ENCODE measurements at places on chromosomes 5 and 9. TPM values are rescaled to one million over a fixed set of nuclear protein-coding genes. Genes with fewer than 3 reads are reported as not detected.

Gene CPLANE1
- total RNA-seq = 72.8 TPM

Gene RANBP3L
- total RNA-seq = 213 TPM

Gene GFPT2
- total RNA-seq = 14.9 TPM

Gene CCDC152
- 5.9 TPM for total RNA-seq

Gene TUSC1
- total RNA-seq = 16.5 TPM

Gene STPG3
- total RNA-seq = not detected

Gene HMGCS1
- 162 TPM for total RNA-seq

Gene FRRS1L
- total RNA-seq = 19.7 TPM

Gene SMIM33
- total RNA-seq = not detected

Gene FGF10
- 10.1 TPM for total RNA-seq

Gene PDE6A
- 0.44 TPM for total RNA-seq

Gene BTNL3
- not detected for total RNA-seq

Gene CDC25C
- 3.7 TPM for total RNA-seq

Gene IL4
- not detected for total RNA-seq

DNA sequence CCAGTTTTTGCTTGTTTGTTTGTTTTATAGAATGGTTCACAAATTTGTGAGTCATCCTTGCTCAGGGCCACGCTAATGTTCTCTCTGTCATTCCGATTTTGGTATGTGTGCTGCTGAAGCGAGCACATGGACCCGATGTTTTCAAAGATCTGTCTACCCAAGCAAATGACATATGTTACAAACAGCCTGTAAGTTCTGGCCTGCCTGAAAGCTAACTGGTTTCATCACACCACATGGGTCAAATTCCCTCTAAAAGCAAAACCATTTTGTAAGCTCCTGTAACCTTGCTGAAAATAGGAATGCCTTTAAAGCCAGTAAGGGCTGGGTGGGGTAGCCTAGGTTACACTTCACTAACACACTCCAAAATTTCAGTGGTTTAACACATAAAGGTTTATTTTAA lies 25.4 kb downstream of the DMRT3 start:
- H3K4me1 ChIP-seq = peaks cover 4% of the 10 kb centered on the region
- H3K4me3 ChIP-seq = no peak overlapping the region
- no peaks in the 10 kb centered on the region for H3K27me3 ChIP-seq
- DNase-seq = no peak
- no peaks in the 10 kb centered on the region for H3K36me3 ChIP-seq

DNA sequence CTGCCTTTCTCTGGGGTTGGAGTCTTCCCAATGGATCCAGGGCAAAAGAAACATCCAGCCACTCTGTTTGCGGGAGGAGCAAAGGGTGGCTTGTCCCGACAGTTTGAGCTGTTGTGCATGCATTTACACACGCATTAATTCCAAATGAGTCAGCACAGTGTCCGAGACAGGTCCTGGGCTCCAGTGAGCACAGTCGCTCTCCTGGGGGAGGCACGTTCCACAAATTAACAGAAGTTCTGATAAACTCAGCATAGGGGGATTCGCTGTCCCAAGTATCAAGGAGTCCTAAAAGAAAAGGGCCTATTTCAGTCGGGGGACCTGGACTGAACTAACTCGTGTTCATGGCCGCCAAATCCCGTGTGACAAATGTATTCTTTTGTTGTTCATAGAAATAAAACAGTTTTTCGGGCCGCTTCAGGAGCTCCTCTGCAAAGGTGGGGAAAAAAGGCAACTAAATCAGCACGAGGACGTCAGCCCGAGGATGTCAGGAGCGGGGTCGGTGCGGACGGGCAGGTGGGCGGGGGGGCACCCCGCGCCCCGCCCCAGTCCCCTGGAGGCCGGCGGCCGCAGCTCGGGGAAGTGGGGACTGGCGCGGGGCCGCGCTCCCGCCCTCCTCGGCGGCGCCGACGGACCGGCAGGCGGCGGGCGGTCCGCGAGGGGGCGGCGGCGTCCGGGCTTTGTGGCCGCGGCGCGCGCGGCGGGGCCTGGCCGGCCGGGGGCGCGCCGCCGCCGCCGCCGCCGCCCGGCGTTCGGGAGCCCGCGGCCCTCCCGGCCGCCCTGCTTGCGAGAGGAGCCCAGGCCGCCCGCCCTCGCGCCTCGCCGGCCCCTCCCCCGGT lies at the start of gene MSANTD3:
Gene MSANTD3, plus strand, starts transcription at position 614 of the 836 bp plus-strand sequence. CDS start 14,796 bp downstream, outside the sequence.
- H3K27me3 ChIP-seq = no peaks in the 10 kb centered on the region
- no peaks in the 10 kb centered on the region for H3K36me3 ChIP-seq
- peak within 1 kb of the TSS; percentile 68 for H3K4me3 ChIP-seq
- H3K27ac ChIP-seq = peak within 1 kb of the TSS; percentile 82
- peaks cover 11% of the 10 kb centered on the region for H3K4me1 ChIP-seq

- H3K27ac ChIP-seq = no peak overlapping the region
- peaks cover 8% of the 10 kb centered on the region for H3K36me3 ChIP-seq
- H3K27me3 ChIP-seq = no peaks in the 10 kb centered on the region
- no peaks in the 10 kb centered on the region for H3K4me1 ChIP-seq
- no peak overlapping the region for H3K4me3 ChIP-seq
Measured at GRCh38 chr9:133726401-133727276, 11.5 kb downstream of the SARDH start.

DNA sequence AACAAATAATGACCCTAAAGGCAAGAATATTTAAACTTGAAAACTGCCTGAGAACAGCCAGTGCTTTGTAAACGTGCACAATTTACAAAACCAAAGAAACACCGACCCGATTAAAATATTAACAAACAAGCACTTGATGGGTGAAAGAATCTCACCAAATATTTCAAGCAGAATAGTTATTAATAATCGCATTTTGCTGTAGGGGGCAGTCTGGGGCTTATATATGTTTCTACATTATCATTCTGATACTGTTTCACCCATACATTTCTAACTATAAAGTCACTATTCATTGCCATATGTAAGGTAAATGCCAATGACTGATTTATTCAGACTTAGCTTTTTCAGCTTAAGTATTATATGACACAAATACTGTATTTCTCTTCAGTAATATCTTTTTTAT lies 37.7 kb downstream of the UBAP2 start:
- peak; percentile 26 for DNase-seq
- no peak overlapping the region for H3K27ac ChIP-seq
- no peaks in the 10 kb centered on the region for H3K27me3 ChIP-seq
- H3K4me1 ChIP-seq = no peaks in the 10 kb centered on the region
- H3K36me3 ChIP-seq = peaks cover 28% of the 10 kb centered on the region

GRCh38 chr9:130927338-130927737 lies 11.7 kb downstream of the FIBCD1 start:
- no peak overlapping the region for H3K27ac ChIP-seq
- peaks cover 10% of the 10 kb centered on the region for H3K36me3 ChIP-seq
- no peak overlapping the region for H3K4me3 ChIP-seq

DNA sequence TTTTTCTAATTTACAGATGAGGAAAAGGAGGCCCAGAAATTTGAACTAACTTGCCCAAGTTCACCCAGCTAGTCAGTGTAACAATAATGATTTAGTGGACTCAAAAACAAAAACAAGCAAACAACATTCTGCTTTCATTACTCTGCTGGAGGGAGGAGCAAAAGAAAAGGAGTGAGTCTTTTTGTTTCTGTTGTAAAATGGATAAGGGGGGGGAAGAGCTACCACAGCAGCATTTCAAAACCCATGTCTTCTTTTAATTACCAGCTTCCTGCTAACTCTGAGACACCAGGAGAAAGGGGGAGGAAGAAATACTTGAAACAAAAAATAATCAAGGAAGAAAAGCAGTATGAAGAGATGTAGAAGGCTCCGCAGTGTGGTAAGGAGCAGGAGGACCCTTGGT lies 39.2 kb upstream of the EQTN start:
- H3K36me3 ChIP-seq = no peaks in the 10 kb centered on the region
- H3K27ac ChIP-seq = no peak overlapping the region
- DNase-seq = no peak
- no peaks in the 10 kb centered on the region for H3K27me3 ChIP-seq

DNA sequence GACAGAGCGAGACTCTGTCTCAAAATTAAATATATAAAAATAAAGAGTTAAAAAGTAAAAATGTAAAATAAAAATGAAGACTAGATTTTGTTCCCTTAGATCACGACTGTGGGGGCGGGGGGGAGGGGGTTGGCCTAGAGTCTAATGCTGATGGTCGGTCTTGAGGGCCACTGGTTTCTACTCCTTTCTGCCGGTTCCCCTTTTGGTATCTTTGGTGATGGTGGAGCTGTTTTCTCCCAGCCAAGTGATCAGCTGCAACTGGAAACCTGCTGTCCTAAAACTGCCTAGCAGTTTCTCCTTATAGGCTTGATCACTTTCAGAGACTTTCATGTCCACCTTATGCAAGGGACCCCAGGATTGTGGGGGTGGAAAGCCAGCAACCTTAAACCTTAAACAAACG lies 1.1 kb downstream of the SRD5A1 start:
- H3K27me3 ChIP-seq = no peaks in the 10 kb centered on the region
- no peak overlapping the region for H3K27ac ChIP-seq
- peak; percentile 35 for DNase-seq
- H3K36me3 ChIP-seq = peaks cover 15% of the 10 kb centered on the region
- H3K4me3 ChIP-seq = peak overlapping the region; percentile 83

DNA sequence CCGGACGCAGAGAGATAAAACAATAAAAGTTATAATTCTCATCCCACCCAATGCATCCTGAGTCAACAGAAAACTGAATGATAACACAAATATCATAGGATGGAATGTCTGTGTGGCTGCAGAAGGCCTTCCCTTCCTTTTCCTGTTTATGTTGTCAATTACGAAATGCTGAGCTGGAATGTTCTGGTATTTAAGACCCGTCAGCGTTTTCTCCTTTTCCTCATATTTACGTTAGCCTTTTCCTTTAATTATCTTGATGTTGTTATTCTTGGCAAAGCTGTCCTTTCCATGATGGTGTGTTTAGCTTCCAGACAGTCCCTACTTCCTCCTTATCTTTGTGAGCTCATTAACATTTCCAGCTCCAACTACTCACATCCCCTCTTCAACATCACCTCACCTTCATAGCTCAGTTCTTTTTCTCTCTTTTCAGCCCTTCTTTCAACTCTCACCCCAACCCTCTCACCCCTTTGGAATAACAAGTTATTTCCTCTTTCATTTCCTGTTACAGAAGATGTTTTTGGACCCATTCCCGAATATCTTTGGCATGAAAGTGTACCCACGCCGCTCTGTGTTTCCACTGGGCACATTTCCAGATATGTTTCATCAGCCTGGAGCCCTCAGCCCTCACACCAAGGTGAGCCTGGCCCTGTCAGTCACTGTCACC lies 221.6 kb downstream of the NR2F1-AS1 start:
- no peak overlapping the region for H3K4me3 ChIP-seq
- H3K36me3 ChIP-seq = no peaks in the 10 kb centered on the region
- H3K27me3 ChIP-seq = no peaks in the 10 kb centered on the region

DNA sequence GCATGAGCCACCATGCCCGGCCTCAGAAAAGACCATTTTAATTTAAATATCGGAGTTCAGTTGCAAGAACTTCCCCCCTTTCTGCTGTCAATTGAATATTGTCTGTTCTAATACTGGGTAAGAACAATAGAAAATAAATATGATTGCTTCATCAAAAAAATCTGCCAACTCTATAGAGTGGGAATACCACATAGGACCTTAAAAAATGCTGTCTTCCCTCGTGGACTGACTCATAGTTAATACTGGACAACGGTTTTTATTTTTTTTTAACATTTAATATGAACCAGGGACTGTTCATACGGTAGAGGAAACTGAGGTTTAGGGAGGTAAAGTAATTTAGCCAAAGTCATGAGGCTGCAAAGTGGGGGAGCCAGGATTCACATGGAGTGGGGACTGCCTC lies 9.7 kb downstream of the ZNF462 start:
- no peaks in the 10 kb centered on the region for H3K27me3 ChIP-seq
- H3K4me3 ChIP-seq = no peak overlapping the region
- H3K4me1 ChIP-seq = peaks cover 13% of the 10 kb centered on the region
- DNase-seq = no peak
- no peaks in the 10 kb centered on the region for H3K36me3 ChIP-seq
- no peak overlapping the region for H3K27ac ChIP-seq

GRCh38 chr5:108144332-108144731 lies 237.6 kb downstream of the FBXL17 start:
- H3K27ac ChIP-seq = no peak overlapping the region
- H3K27me3 ChIP-seq = no peaks in the 10 kb centered on the region
- H3K4me3 ChIP-seq = no peak overlapping the region
- H3K4me1 ChIP-seq = no peaks in the 10 kb centered on the region

DNA sequence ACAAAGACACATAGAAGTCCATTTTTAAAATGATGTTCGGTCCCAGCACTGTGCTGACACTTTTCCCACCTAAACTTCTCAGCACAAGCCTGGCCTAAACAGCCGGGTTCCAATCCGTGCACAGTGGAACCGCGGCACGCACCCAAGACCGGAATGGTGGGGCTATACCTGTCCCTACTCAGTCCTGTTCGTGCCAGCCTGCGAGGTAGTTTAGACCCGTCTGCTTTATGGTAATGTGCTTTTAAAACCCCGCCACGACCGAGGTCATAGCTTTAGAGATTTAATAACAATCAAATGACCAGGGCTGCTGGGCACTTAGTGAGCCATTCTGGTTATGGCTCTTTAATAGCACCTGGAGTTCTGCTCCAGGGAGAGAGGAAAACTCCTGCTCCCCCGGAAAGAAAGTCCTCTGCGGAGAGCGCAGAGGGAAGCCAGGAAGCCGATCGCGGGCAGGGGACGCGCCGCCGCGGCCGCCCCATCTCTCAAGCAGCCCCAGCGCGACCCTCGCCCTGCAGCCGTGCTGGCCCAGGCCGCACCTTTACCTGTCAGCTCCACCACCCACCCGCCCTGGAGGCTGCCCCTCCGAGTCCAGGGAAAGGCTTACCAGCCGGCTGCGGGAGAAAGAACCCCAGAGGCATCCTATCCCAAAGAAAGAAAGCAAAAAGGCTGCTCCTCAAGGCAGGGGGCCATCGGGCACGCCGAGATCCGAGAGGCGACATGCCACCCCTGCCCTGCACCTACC lies 511 bp downstream of the ARL15 start:
- peak overlapping the region; percentile 95 for H3K4me3 ChIP-seq
- peaks cover 4% of the 10 kb centered on the region for H3K4me1 ChIP-seq
- no peak for DNase-seq
- H3K27me3 ChIP-seq = peaks cover 2% of the 10 kb centered on the region
- H3K36me3 ChIP-seq = no peaks in the 10 kb centered on the region

- DNase-seq = no peak
- H3K27ac ChIP-seq = no peak overlapping the region
- H3K36me3 ChIP-seq = no peaks in the 10 kb centered on the region
- no peak overlapping the region for H3K4me3 ChIP-seq
- no peaks in the 10 kb centered on the region for H3K4me1 ChIP-seq
Measured at GRCh38 chr5:96655506-96655905, 6.7 kb upstream of the CAST start.

DNA sequence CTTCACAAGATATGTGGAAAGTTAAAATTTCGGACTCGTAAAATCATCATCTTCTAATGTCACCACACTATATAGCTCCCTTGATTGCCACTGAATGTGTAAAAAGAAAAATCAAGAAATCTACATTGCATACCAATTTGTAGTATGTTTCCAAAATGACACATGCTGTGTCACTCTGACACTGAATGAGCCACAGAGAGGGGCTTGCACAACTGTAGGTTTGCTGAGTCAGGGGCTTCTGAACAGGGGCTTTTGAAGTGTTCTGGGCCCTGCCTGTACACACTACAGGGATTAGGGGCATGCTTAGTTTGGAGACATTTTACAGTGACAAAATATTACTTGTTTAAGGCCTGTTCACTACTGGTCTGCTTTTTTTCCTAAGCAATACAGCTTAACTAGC lies 234.4 kb upstream of the GRAMD2B start:
- H3K27ac ChIP-seq = no peak overlapping the region
- H3K4me3 ChIP-seq = no peak overlapping the region
- H3K36me3 ChIP-seq = no peaks in the 10 kb centered on the region
- no peaks in the 10 kb centered on the region for H3K27me3 ChIP-seq
- H3K4me1 ChIP-seq = no peaks in the 10 kb centered on the region

GRCh38 chr9:130260816-130261765 lies 4.5 kb upstream of the HMCN2 start:
- H3K36me3 ChIP-seq = no peaks in the 10 kb centered on the region
- peaks cover 37% of the 10 kb centered on the region for H3K27me3 ChIP-seq
- DNase-seq = no peak
- peaks cover 9% of the 10 kb centered on the region for H3K4me1 ChIP-seq
- no peak overlapping the region for H3K27ac ChIP-seq

Measured in spinal cord (tissue), 10 donors.